ENCODE measurements at places on chromosomes 7 and 10.

DNA sequence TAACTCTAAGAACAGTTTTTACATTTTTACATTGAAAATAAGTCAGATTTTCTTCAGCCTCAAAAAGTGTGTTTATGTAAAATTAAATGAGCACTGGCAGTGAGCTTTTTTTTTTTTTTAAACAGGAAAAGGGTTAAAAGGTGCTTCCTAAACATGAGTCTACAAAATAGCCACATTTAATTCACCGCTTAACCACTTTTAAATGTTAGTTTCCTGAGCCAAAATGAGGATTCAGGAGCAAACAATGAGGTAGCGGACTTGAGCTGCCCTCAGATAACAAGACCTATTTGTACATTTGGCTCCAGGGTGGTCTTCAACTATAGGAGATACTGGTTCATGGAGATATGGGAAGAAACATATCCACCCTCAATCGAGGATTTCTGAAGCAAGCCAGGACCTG, 22.8 kb downstream of the AKR1C3 start:
- DNase-seq, result no peak

DNA sequence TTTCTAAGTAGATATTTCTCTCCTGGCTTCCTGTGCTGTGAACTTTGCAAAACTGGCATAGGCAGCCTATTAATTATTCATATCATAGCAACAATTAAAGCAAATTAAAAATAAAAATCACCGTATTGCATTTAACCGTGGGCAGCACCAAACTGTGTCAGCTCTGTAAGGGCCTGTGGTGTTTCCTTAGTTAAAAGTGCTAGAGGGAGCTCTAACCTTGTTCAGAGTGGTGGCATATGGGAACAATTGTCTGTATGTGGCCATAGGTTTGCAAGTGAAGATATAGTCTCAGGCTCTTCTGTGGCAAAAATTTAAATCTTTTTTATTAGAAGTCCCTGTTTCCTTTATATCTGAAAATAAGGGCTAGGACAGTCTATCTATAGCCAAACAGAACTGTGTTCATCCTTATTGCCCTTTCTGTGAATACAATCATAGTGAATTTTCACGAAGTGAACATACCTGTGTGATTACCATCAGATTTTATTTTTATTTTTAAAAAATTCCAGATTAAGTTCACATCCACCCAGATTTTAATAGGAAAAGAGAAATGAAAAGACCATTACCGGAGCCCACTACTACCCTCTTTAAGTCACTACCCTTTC, 92.6 kb downstream of the POLL start:
- DNase-seq, result no peak

- no peak for DNase-seq
These were observed 172.8 kb upstream of the CDK1 start for GRCh38 chr10:60605476-60605875.

DNA sequence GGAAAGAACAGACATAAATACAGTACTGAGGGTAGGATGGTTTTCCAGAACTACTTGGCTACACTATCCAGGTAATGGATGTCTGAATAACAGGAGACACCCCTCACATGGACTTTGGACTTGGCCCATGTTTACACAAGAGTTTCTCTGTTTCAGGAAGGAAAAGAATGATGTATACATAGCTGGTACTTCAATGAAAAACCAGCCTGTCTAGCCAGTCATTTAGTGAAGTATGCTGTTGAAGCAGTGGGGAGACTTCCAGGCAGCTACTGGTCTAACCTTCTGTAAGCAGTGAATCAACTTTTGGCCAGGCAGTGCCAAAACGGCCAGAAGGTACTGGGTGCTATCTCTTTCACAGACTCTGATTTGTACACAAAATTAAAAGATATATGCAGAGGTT, 135.0 kb downstream of the MBL2 start:
- DNase-seq, result no peak

DNA sequence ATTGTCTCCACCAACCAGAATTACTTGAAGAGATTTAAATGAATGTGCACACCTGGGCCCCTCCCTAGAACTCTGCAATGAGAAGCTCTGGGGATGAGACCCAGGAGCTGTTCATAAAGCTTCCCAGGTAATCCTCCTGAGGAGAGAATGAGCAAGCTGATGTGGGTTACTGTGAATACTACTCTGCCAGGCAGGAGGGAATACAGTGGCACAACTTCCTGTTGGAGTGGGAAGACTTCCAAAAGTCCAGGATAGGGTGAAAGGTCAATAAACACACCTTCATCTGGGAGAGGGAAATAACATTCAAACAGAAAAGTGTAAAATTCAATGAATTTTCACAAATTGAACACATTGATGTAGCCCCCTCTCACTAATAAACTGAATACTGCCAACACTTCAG, 351.4 kb downstream of the ABCA13 start:
- DNase-seq, result no peak
